CD4-positive, alpha-beta T cell (primary cell): ENCODE measurements at places on chromosomes 1 and 21.

GRCh38 chr1:181061891-181062835, 26.3 kb upstream of the IER5 start:
- DNase-seq, result no peak

- no peak for DNase-seq
Measured at GRCh38 chr1:213332491-213332890, 281.4 kb downstream of the RPS6KC1 start.

DNA sequence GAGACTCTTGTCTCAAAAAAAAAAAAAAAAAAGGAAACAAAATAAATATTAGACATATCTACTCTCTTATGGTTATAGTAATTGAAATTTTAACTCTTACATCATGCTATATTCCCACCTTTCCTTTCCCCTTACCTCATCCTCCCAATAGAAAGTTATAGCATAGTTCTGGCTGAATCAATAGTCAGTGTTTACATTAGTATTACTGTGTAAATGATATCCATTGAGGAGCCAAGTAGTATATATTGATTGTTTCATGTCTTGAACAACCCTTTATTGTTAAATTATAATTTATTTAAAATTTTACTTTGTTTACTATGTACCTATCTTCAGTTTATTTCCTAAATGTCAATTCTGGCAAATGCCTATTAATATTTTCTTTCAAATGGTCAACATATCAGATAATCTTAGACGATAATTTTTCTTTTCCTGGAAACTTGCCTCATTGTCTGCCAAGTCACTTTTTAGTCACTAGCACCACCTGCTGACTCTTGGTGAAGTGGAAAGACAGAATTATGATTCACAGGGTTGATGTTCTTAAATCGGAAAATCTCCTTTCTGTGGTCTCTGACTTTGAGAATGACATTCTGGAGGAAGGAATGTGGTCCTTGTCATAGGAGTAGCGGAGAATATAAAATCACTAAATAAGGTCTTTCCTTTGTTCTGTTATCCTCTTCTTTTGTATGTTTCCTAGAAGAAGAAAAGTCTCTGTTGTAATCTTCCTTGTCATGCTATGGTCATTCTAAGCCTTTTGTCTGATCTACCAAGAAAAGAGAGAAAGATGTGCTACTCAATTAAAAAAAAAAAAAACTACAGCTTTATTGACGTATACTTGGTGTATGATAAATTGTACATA, 8.6 kb downstream of the HJV start:
- peak; percentile 40 for DNase-seq

- no peak for DNase-seq
Measured at GRCh38 chr1:51329443-51330325, 678 bp downstream of the TTC39A start.

- no peak for DNase-seq
Measured at GRCh38 chr1:42876009-42876408, 29.6 kb downstream of the ZNF691 start.

- no peak for DNase-seq
Measured at GRCh38 chr1:171207377-171207776, 22.3 kb downstream of the FMO2 start.

DNA sequence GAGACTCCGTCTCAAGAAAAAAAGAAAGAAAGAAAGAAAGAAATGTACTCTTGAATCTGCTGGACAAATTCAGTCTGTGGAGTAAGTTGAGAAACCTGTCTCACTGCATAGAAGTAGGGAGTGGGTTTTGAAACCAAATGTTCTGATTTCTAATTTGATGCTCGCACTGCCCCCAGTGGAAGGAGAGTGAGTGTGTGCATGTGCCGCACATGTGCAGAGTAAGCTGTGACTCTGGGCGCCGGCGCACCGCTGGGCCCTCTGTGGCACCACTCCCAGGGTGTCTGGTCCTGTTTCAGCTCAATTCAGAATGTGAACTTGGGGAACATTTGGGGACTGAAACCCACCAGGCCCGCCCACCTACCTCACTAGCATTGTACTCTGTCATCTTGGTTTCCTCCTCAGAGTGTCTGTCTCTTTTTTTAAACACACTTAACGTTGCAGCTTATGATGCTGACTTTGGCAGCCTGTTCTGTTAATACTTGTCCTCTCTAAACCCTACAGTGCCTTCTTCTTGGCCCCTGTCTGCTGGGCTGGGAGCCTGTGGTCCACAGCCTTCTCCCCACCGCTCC, 104.6 kb downstream of the CACNA1E start:
- no peak for DNase-seq

DNA sequence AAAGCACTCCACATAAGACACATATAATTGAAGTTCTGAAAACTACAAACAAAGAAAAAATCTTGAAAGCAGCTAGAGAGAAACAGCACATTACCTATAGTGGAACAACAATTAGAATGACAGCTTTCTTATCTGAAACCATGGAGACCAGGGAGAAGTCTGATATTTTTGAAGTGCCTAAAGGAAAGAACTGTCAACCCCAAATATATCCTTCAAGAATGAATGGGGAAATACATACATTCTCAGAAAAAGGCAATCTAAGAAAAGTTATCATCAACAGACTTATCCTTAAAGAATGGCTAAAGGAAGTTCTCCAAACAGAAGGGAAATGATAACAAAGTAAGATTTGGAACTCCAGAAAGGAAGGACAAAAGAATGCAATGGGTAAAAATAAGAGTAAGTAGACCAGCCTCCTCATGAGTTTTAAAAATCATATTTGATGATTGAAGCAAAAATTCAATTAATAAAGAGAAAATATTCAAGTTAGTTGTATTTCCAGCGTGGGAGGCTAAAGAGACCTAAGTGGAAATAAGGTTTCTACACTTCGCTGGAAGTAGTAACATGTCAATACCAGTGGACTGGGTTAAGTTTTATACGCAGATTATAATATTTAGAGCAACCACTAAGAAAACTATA, 170.8 kb upstream of the SAMSN1 start:
- DNase-seq, result no peak

DNA sequence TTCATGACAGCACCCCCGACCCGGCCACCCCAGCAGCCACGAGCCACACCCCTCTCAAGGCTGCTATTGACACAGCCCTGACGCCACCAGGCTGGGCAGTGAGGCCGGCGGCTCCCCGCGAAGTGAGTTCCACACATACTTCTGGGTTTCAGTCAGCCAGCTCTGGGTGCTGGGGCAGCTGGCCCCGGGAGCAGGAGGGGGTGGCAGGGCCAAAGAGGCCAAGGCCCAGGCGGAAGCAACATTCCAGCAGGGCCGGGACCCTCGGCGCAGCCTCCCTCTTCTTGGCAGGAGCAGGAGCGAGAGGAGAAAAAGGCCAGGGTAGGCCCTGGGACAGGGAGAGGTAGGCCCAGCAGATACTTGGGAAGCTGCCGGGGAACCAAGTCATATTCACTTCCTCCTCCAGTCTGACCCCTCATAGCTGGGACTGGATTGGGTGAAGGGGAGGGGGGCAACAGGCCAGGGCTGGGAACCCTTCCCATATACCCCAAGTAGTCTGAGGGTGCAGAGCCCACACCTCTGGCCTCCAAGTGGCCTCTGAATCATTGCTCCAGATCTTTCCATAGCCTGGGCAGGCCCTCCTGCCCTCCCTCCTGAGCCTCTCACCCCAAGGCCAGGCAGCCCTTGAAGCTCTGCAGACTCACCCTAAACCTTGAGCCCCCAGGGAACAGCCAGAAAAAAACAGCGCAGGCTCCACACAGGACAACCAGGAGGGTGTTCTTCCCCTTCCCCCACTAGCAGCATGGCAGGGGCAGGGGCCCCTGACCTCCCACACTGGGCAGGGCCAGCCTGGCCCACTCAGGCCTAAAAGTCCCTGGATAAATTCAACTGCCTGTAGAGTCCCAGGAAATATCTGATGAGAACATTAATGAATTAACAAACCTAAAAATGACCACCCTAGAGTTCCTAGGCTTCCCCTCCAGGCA, 5.7 kb downstream of the HSPG2 start:
- no peak for DNase-seq

GRCh38 chr1:242824435-242824834, 299.9 kb upstream of the PLD5 start:
- DNase-seq, result no peak

- no peak for DNase-seq
Measured at GRCh38 chr1:218772575-218772974, 401.1 kb upstream of the LYPLAL1 start.

DNA sequence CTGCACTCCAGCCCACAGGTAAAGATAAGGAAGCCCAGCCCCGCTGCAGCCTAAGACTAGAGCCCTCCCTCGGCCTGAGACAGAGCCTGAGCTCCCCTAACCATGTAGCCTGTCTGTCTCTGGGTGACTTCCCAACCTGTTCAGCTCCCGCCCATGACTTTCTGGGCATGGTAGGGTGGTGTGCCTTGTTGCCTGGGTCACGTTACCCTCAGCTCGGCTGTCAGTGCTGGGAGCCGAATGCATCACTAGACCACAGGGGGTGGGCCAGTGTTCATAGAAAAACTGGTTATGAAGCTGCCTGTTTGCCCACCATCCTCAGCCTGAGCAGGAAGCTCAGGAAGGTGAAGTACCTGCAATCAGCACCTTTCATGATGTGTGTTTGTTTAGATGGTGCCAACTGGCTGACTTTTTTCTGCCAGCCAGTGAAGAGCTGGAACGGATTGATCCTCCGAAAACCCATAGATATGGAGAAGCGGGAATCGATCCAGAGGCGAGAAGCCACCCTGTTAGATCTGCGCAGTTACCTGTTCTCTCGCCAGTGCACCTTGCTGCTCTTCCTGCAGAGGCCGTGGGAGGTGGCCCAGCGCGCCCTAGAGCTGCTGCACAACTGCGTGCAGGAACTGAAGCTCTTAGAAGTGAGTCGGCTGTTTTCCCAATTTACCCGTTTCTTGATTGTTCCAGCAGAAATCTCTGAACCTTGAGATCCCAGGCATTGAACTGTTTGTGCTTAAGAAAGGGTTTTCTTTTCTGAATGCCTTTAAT, 43.9 kb upstream of the PWP2 start:
- DNase-seq, result no peak

DNA sequence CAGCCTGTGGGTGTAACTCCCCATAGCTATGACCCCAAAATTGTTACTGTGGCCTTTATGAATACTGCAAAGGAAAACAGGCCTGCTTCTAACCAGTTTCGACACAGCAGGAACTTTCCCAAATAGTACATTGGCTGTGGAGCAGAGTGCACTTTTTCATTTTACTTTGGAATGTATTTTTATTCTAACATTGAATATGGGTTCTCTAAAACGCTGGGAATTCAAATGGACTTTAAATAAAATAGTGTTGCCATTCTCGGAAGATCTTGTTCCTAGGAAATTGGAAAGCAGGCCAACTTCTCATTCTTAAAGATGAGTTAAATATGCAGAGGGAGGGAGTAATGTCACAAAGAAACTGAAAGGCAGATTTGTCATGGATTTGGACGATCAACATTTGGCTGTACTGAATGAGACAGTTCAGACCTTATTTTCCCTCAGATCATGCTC, 39.6 kb upstream of the ARHGAP29 start:
- DNase-seq, result no peak

DNA sequence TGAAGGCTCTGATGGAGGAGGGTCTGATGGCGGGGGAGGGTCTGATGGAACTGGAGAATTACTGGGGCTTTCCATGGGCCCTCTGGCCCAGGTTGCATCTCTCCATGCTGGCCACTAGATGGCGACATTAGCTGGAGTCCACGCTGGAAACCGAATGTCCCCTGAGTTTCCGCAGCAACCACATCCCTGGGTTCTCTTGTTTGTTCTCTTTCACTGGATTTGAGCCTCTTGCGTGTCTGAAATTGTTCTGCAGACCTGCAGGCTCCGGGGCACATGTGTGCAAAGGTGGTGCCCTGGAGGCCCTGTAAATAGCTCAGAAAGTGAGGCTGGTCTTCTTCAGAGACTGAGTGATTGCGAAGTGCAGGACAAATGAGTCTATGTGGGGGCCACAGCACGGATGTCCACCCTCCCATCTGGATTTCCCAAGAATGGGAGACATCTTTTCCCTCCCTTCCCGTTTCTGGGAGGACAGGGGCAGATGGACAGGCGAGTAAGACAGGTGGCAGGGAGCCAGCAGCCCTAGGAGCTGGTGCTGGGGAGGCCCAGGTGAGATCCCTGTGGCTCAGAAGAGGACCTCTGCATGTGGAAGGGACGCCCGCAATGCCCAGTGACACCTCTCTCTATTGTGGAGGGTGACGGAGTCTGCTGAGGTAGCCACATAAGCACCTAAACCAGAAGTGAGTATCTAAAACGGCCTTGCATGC, 73.2 kb upstream of the ABCG1 start:
- peak; percentile 52 for DNase-seq

DNA sequence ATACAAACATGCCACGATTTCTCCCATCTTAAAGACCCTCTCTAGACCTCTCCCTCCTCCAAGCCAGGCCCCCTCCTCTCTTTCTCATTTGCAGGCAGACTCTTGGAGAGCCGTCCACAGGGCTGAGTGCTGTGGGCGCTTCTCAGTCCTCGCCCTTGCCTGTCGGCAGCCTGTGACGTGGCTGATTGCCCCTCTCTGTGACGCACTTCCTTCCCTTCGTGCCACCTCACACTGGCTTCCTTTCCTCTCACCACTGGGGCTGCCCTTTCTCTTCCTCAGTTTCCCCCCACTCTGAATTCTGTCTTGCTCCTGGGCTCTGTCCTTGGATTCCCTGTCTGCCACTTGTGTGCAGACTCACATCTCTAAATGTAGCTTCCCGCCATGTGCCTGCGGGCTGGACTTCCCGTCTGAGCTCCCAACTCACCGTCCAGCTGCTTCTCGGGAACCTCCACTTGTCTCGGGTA, 227.2 kb downstream of the CAMTA1 start:
- DNase-seq, result no peak

DNA sequence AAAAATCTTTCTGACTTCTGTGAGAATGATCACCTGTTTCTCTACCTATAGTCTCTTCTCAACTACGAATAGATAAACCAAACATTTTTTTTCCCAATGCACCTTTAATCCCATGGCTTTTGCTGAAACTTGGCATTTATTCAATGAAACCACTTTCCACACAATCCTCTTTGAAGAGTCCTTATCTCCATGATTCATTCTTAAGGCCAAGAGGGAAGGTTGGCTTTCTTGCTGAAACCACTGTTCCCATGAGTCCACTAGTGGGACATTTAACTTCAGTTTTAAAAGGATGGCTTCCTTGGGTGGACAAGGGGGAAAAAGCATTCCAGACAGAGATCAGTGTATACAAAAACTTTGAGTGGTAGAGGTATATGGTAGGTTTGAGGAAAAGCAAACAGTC, 73.6 kb downstream of the CRB1 start:
- no peak for DNase-seq

GRCh38 chr1:51897699-51898031, 19.1 kb upstream of the NRDC start:
- DNase-seq, result no peak

GRCh38 chr1:7589774-7590425, 181.2 kb upstream of the VAMP3 start:
- DNase-seq, result no peak

DNA sequence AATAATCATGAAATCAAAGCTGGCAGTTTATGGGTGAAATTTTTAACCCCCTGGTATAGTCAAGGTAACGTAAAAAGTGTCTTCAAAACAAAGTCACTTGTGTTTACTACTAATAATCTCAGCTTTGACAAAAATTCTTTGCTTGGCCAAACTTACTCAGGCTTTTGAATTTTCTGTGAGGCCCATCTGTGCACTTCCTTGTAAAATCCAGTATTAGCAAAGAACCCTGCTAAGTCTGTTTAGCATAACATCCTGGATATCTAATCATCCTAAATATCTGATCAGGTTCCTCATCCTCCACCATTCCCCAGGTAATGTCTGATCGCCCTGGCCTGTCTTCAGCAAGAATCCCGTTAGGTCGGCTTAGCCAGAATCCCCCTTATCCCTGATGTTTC, 3.0 kb downstream of the LYST start:
- no peak for DNase-seq
